ENCODE measurements at places on chromosomes 16 and 17. TPM values are rescaled to one million over a fixed set of nuclear protein-coding genes. Genes with fewer than 3 reads are reported as not detected.

DNA sequence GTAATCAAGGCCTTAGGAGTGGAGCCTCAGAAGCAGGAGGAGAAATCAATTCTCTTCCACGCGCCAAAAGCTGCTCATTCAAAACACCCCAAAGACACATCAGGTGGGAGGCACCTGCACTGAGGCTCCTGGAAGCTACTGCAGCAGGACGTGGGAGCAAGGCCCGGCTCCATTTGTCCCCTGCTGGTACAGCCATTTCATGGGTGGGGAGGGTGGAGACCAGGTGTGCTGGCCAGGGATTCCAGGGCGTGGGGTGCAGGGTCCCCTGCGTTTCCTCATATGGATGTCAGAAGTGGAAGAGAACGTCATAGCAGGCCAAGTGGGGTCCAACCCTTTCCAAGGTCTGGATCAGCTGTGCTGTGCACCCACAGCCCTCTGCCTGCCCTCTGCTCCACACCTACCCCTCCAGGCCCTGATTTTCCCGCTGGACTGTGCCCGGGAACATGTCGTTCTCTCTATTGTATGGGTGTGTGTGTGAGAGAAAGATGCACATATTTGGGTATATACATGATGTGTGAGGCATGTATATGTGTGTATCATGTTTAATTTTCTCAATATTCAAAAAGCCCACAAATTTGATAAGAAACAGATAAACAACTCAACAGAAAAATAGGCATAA, 39.2 kb upstream of the CBX4 start:
- H3K4me3 ChIP-seq = no peak overlapping the region
- no peak overlapping the region for H3K27ac ChIP-seq
- H3K4me1 ChIP-seq = no peaks in the 10 kb centered on the region
- DNase-seq = no peak
- H3K27me3 ChIP-seq = no peaks in the 10 kb centered on the region

GRCh38 chr17:45648642-45649041, 135.5 kb upstream of the CRHR1 start:
- H3K27ac ChIP-seq = no peak overlapping the region
- H3K27me3 ChIP-seq = no peaks in the 10 kb centered on the region
- no peak for DNase-seq
- no peaks in the 10 kb centered on the region for H3K36me3 ChIP-seq

GRCh38 chr17:8152112-8152775, at the start of gene PER1:
Gene PER1, minus strand, starts transcription at chr17:8152404. Its CDS starts 1,698 bp downstream, at chr17:8150706.
- peak within 1 kb of the TSS; percentile 55 for H3K4me3 ChIP-seq
- peak within 1 kb of the TSS; percentile 93 for H3K27ac ChIP-seq
- no peaks in the 10 kb centered on the region for H3K27me3 ChIP-seq
- peaks cover 18% of the 10 kb centered on the region for H3K36me3 ChIP-seq

GRCh38 chr17:56141046-56141839, 12.0 kb upstream of the ANKFN1 start:
- no peak overlapping the region for H3K4me3 ChIP-seq
- no peak for DNase-seq
- H3K27me3 ChIP-seq = no peaks in the 10 kb centered on the region

TNFSF12 gene
- total RNA-seq = 18.3 TPM

KRT16 gene
- total RNA-seq = not detected

KRTAP1-5 gene
- total RNA-seq = not detected
